Cardiac septum (tissue), 1 donor: ENCODE measurements at places on chromosomes 1 and 21.

DNA sequence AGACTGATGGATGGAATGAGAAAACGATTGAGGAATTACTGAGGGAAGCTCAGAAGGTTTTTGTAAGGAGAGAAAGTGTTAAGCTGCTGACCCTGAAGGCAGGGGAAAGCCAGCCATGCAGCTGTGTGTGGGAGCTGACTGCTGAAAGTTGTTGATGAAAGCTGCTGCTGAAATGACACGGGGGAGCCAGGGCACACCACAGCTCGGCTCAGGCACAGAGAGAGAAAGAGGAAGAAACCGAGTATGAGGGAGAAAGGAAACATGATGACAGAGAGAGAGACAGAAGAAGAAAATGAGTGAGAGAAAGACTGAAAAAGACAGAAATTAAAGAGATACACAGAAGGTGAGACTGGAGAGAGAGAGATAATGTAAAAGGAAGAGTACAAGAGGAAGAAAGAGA, 115.5 kb downstream of the LRRC53 start:
- DNase-seq = no peak

GRCh38 chr1:223330466-223330865, 33.5 kb downstream of the SUSD4 start:
- no peak for DNase-seq

DNA sequence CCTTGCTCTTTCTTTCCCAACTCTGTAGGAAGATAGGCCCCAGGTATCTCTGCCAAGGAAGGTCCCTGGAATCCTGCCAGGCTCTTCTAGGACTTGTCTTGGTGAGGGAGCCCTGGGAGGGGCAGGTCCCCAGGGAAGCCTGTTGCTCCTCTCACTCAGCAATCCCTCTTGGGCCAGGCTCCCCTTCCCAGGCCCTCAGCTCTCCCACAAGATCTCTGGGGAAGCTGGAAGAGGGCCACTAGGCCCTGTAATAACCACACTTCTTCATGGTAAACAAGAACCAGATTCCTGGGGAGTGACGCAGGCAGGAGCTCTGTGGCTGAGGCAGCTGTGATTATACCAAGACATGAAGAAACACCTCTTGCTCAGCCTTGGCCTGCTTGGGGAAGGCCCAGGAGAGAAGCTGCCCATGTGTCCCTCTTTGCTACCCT, 9.9 kb upstream of the MAPKAPK2 start:
- no peak for DNase-seq

GRCh38 chr1:116257341-116257767, 115.7 kb upstream of the ATP1A1 start:
- DNase-seq = no peak

GRCh38 chr1:119005724-119006405, 17.7 kb upstream of the TBX15 start:
- no peak for DNase-seq

- peak; percentile 41 for DNase-seq
Measured at GRCh38 chr1:203037509-203038190, 11.4 kb downstream of the PPFIA4 start.

- DNase-seq = no peak
Measured at GRCh38 chr1:46411601-46412341, 17.7 kb downstream of the FAAH start.

GRCh38 chr1:67190410-67190809, 24.2 kb downstream of the IL23R start:
- DNase-seq = no peak

GRCh38 chr1:227780101-227781044, 35.1 kb upstream of the PRSS38 start:
- peak; percentile 75 for DNase-seq
